ENCODE measurements at places on chromosomes 3 and 15. TPM values are rescaled to one million over a fixed set of nuclear protein-coding genes. Genes with fewer than 3 reads are reported as not detected.

DNA sequence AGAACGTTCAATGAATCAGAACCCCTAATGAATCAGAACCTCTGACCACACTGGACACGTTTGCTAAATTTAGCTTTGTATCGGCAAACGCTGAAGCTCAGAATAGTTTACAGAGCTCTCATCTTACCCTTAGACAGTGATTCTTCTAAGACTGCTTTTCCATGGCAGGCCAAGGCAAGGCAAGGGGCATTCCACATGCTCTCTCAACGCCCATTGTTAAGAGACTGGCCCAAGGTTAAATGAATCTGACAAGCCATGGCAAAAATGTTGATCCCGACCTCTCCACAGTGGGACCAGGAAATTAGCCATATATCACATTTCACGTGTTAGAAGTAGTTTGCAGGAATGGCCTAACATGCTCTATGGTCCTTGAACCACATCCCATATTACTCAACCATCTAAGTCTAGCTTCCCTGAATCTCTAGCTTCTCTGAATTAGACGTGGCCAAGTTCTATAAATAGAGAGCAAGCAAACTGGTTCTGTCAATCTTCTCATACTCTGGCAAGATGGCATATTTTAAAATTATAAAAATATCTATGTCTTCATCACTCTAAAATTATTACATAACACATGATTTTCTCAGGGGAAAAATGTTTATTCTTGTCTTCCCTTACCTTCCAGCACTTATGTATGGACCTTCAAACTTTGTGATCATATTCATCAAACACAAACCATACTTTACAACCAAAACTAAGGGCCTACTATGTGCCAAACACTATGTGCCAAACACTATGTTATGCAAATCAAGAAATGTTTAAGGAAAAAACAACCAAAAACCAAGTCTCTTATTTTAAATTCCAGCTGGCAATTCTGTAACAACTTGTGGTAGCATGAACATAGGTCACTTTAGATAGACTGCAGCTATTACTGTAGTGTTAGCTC lies 54.3 kb downstream of the AAGAB start:
- H3K27me3 ChIP-seq, result no peaks in the 10 kb centered on the region
- H3K27ac ChIP-seq, result no peak overlapping the region
- peaks cover 23% of the 10 kb centered on the region for H3K4me1 ChIP-seq
- peaks cover 16% of the 10 kb centered on the region for H3K36me3 ChIP-seq

DNA sequence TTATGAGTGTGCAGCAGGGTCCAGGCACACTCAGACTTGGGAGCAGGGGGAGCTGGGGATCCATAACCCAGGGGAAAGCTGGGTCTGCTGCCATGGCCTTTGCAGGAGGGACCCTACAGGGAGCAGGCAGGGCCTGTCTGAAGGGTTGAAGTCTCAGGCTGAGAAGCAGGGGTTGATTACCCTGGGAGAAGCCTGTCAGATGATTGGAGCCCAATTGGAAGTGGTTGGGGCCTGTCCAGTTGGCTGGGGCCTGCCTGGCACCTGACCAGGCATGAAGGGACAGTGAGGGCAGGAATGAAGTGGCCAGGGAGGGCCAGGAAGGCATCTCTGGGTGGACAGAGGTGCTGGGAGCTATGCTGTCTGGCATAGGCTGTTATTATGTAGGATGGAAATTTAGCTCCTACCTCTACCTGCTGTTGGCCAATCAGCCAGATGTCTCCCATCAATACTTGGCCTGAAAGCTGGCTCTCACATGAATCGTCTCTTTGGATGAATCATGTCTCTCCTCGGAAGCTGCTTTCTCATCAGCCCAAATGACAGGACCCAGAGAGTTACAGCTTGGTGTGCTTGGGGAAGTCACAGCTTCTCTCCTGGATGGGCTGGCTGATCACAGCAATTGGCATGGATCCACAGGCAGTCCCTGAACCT lies 27.4 kb upstream of the SLCO2A1 start:
- H3K36me3 ChIP-seq, result no peaks in the 10 kb centered on the region
- H3K4me3 ChIP-seq, result no peak overlapping the region
- no peaks in the 10 kb centered on the region for H3K27me3 ChIP-seq
- H3K4me1 ChIP-seq, result peaks cover 13% of the 10 kb centered on the region
- no peak overlapping the region for H3K27ac ChIP-seq

DNA sequence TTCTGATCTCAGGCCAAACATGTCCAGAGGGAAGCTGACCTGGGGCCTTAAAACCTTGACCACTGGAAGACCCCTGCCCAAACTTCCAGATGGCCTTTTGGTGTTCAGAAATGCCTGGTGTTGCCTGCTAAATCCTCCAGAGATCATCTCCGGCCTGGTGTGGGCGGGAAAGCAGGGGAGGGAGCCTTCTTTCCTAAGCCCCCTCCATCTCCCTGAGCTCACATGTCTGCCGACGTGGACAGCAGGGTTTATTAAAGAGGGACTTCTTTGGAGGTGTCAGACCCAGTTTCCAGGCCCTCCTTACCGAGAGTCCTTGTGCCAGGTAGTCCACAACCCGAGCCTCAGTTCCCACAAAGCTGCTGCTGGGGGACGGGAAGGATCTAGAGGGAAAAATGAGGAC lies 55.9 kb upstream of the SLC6A1 start:
- no peaks in the 10 kb centered on the region for H3K4me1 ChIP-seq
- no peak overlapping the region for H3K27ac ChIP-seq
- H3K27me3 ChIP-seq, result no peaks in the 10 kb centered on the region
- H3K36me3 ChIP-seq, result no peaks in the 10 kb centered on the region

GRCh38 chr3:621714-622113 lies 425.2 kb downstream of the CHL1 start:
- no peaks in the 10 kb centered on the region for H3K36me3 ChIP-seq
- DNase-seq, result no peak

Gene ANKRD34C
- not detected for total RNA-seq

Gene HYAL1
- 15.6 TPM for total RNA-seq
